ENCODE measurements at places on chromosomes 7 and 10. TPM values are rescaled to one million over a fixed set of nuclear protein-coding genes. Genes with fewer than 3 reads are reported as not detected.
A peak's percentile ranks its signal among the peaks of the same experiment; 100 is the strongest.

- H3K4me3 ChIP-seq, result no peak overlapping the region
- DNase-seq, result no peak
- no peaks in the 10 kb centered on the region for H3K27me3 ChIP-seq
- peaks cover 4% of the 10 kb centered on the region for H3K4me1 ChIP-seq
- no peak overlapping the region for H3K27ac ChIP-seq
- no peaks in the 10 kb centered on the region for H3K36me3 ChIP-seq
Observed at GRCh38 chr10:119535305-119535704, 7.2 kb downstream of the RGS10 start.

DNA sequence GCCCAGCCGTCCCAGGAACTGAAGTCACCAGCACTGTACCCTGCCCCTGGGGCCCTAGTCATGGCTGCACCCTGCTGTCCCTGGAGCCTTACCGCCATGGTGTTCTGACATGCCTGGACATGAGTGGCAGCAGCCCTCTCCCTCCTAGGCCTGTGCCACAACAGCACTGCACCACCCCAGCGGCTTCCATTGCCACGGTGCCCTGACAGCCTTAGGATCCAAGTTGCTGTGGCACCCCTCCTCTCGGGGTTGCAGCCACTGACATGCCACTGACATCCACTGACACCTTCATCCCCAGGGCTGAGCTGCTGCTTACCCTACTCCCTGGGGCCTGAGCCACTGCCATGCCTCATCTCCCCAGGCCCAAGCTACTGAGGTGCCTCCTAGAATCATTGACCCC, 39.6 kb upstream of the SHH start:
- H3K4me1 ChIP-seq, result no peaks in the 10 kb centered on the region
- no peak overlapping the region for H3K4me3 ChIP-seq
- H3K27me3 ChIP-seq, result no peaks in the 10 kb centered on the region
- no peak overlapping the region for H3K27ac ChIP-seq
- H3K36me3 ChIP-seq, result no peaks in the 10 kb centered on the region

- no peak for DNase-seq
- H3K27me3 ChIP-seq, result no peaks in the 10 kb centered on the region
- H3K4me3 ChIP-seq, result no peak overlapping the region
- no peak overlapping the region for H3K27ac ChIP-seq
- H3K4me1 ChIP-seq, result no peaks in the 10 kb centered on the region
Observed at GRCh38 chr10:128028508-128029289, 97.5 kb downstream of the MKI67 start.

DNA sequence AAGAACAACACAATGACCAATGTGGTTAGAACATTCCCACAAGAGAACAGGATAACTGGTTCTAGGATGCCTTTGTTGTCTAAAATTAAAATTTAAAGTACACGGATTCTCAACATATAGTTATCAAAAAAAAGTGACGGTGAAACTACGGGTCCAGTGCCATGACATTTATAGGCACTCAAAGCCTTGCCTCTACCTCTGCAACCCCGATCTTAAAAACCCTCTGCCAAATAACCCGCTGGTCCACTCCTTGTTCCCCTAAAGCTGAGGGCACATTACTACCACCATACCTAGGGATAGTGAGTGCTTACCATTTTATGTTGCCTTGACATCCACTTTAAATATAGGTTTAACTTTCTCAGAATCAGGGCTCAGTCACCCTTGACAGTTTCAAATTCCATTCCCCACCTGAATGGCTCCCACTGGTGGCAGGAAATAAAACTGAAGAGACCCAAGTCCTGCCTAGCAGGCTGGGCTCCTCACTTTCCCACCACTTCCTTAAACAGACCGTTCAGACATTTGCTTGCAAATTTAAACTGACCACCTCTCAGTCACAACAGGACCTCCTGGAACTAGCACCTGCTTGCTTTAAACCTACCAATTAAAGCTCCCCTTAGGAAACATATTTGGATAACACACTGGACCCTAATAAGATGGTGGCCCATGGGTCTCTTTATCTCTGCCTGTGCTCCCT, 169.9 kb upstream of the ASAH2 start:
- no peak overlapping the region for H3K4me3 ChIP-seq
- H3K27ac ChIP-seq, result peak overlapping the region; percentile 15
- peaks cover 16% of the 10 kb centered on the region for H3K4me1 ChIP-seq
- H3K36me3 ChIP-seq, result no peaks in the 10 kb centered on the region
- H3K27me3 ChIP-seq, result no peaks in the 10 kb centered on the region
- no peak for DNase-seq

GRCh38 chr7:112759905-112760304, 30.3 kb downstream of the TMEM168 start:
- H3K27me3 ChIP-seq, result no peaks in the 10 kb centered on the region
- DNase-seq, result no peak
- no peaks in the 10 kb centered on the region for H3K36me3 ChIP-seq
- no peaks in the 10 kb centered on the region for H3K4me1 ChIP-seq
- no peak overlapping the region for H3K4me3 ChIP-seq

GRCh38 chr7:91082852-91083495, 181.3 kb upstream of the FZD1 start:
- no peaks in the 10 kb centered on the region for H3K27me3 ChIP-seq
- DNase-seq, result no peak
- H3K4me3 ChIP-seq, result no peak overlapping the region

- H3K27ac ChIP-seq, result no peak overlapping the region
- no peaks in the 10 kb centered on the region for H3K36me3 ChIP-seq
- DNase-seq, result no peak
- no peaks in the 10 kb centered on the region for H3K27me3 ChIP-seq
- no peak overlapping the region for H3K4me3 ChIP-seq
- H3K4me1 ChIP-seq, result no peaks in the 10 kb centered on the region
Observed at GRCh38 chr7:141838581-141838980, 2.7 kb downstream of the PRSS37 start.

- no peak overlapping the region for H3K27ac ChIP-seq
- no peak overlapping the region for H3K4me3 ChIP-seq
- no peaks in the 10 kb centered on the region for H3K4me1 ChIP-seq
- peaks cover 91% of the 10 kb centered on the region for H3K36me3 ChIP-seq
Observed at GRCh38 chr7:65962033-65962432, 20.0 kb downstream of the GUSB start.

GRCh38 chr10:32338262-32338661, 8.7 kb downstream of the EPC1 start:
- H3K4me1 ChIP-seq, result peaks cover 74% of the 10 kb centered on the region
- no peak overlapping the region for H3K4me3 ChIP-seq
- DNase-seq, result no peak

DNA sequence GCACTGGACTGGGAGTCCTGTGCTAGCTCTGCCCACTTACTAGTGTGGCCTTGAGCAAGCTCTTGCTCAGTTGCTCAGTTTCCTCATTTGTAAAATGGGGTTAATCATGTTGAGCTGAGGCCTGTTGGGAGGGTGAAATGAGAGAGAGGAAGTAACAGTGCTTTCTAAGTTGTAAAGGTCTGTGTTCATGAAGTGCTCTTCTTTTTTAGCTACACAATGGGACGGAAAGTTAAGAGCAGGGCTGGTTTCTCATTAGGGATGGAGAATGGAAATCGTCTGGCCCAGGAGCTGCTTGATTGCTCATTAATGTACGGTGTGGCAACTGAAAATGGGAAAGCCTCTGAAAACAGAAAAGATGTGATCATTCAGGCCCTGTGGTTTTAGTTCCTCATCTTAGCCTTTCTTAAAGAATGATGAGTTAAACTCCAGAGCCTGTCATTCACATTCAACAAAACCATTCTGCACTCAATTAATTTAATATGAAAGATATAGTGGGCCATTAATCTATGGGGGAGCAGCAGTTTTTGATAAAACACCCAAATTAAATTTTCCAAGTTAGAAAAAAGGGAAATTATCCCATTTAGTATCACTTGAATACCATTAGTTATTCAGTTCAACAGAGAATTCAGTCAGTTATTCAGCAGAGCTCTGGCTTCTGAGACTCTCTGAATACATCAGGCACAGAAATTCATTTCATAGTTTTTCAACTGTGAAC, 60.5 kb downstream of the SH2D4B start:
- DNase-seq, result no peak
- H3K4me3 ChIP-seq, result no peak overlapping the region
- H3K4me1 ChIP-seq, result no peaks in the 10 kb centered on the region
- H3K27ac ChIP-seq, result no peak overlapping the region
- H3K36me3 ChIP-seq, result no peaks in the 10 kb centered on the region
- no peaks in the 10 kb centered on the region for H3K27me3 ChIP-seq

- DNase-seq, result no peak
- H3K4me3 ChIP-seq, result no peak overlapping the region
- no peak overlapping the region for H3K27ac ChIP-seq
- no peaks in the 10 kb centered on the region for H3K27me3 ChIP-seq
- no peaks in the 10 kb centered on the region for H3K4me1 ChIP-seq
Observed at GRCh38 chr7:108299251-108299973, 156.8 kb downstream of the NRCAM start.

DNA sequence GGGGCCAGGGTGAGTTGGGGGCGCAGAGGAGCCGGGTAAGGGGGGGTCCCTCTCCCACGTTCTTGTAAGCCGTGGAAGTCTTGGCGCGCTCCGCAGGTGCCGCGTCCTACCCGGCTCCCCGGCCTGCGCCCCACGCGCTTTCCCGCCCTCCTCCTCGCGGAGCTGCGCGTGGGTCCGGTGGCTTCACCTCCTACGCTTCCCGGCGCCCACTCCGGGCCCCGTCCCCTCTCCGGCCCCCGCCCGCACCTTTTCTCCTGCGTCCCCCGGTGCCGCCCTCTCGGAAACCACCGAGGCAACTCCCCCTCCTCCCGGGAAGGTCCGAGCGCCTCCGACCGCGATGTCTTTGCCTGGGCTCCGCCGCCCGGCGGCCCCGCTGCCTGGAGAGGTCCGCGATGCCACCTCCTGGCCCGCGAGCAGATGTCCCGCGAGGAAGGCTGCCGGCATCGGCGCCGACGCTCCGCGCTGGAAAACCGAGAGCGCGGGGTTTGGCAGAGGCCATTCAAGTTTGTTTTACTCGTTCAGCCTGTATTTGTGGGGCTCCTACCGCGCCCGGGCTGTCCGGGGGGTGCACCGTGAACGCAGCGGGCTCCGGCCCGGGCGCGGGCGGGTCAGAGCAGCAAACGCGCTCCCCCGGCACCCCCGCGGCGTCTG, 2.4 kb upstream of the NKX6-2 start:
- H3K36me3 ChIP-seq, result no peaks in the 10 kb centered on the region
- peaks cover 69% of the 10 kb centered on the region for H3K27me3 ChIP-seq
- no peaks in the 10 kb centered on the region for H3K4me1 ChIP-seq
- no peak overlapping the region for H3K27ac ChIP-seq
- DNase-seq, result no peak

- no peak overlapping the region for H3K27ac ChIP-seq
- peak; percentile 82 for DNase-seq
- H3K4me3 ChIP-seq, result no peak overlapping the region
- no peaks in the 10 kb centered on the region for H3K4me1 ChIP-seq
- no peaks in the 10 kb centered on the region for H3K27me3 ChIP-seq
Observed at GRCh38 chr10:124565565-124566221, 104.1 kb downstream of the LHPP start.

GRCh38 chr7:34041707-34042106, 136.4 kb downstream of the BMPER start:
- H3K27ac ChIP-seq, result no peak overlapping the region
- no peaks in the 10 kb centered on the region for H3K36me3 ChIP-seq
- H3K27me3 ChIP-seq, result no peaks in the 10 kb centered on the region
- no peak for DNase-seq
- peaks cover under 1% of the 10 kb centered on the region for H3K4me1 ChIP-seq
- no peak overlapping the region for H3K4me3 ChIP-seq

DNA sequence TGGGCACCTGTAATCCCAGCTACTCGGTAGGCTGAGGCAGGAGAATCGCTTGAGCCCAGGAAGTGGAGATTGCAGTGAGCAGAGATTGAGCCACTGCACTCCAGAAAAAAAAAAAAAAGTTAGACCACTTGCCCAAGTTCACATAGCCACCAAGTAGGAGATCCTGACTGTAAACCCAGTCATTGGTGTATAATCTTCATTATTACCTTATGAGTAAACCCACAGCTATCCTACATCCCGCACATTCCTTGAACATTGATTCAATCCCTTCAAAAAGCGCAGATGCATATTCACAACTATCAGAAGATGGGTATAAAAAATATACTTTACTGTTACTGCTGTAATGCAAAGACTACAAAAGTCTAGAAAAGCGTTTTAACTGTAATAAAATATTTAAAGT, 512.9 kb downstream of the SUGCT start:
- H3K4me3 ChIP-seq, result no peak overlapping the region
- no peaks in the 10 kb centered on the region for H3K4me1 ChIP-seq
- no peaks in the 10 kb centered on the region for H3K36me3 ChIP-seq
- H3K27me3 ChIP-seq, result no peaks in the 10 kb centered on the region

DNA sequence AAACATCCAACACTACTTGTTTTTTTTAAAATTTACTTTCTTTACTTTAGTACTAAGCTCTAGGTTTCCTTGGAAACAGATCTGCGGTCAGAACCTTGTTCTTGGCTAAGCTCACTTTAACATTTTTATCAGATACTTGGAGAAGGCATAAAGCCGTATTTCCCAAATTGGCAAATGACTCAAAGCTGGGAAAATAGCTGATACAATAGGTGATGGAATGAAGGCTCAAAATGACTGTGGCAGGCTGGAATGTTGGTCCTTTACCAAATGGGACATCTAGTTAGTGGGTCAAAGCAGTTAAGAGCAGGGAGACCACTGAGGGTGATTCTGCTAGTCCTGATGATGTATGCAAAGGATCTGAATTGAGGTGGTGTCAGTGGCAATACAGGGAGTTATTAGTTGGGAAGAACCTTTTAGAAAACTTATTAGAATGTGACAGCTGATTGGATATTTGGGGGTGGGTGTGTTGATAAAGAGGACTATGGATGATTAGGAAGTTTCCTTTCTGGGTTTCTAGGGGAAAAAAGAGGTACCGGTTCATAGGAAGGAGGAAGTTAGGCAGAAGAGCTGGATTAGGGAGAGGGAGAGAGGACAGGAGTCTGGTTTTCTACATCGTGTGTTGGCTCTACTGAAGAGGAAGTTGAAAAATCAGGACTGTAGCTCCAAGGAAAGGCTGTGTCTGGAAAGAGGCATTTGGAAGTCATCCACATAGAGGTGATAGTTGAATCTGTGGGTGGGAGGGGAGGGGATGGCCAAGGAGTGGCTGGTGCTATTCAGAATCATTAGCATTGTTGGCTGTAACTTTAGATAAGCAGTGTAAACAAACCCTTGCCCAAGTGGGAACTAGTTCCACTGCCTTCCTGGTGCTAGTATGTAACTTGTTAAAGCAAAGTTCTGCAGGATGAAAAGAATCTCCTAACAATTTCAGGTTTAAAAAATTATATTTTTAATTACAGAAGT, 13.1 kb downstream of the PLCE1 start:
- no peak overlapping the region for H3K4me3 ChIP-seq
- peak overlapping the region; percentile 30 for H3K27ac ChIP-seq
- no peak for DNase-seq
- no peaks in the 10 kb centered on the region for H3K36me3 ChIP-seq
- no peaks in the 10 kb centered on the region for H3K27me3 ChIP-seq
- peaks cover 11% of the 10 kb centered on the region for H3K4me1 ChIP-seq

- no peaks in the 10 kb centered on the region for H3K27me3 ChIP-seq
- H3K36me3 ChIP-seq, result no peaks in the 10 kb centered on the region
- H3K4me3 ChIP-seq, result no peak overlapping the region
- peaks cover 14% of the 10 kb centered on the region for H3K4me1 ChIP-seq
Observed at GRCh38 chr10:7046615-7047014, 364.2 kb downstream of the SFMBT2 start.

- H3K27ac ChIP-seq, result no peak overlapping the region
- H3K36me3 ChIP-seq, result peaks cover 97% of the 10 kb centered on the region
- DNase-seq, result no peak
- H3K4me3 ChIP-seq, result no peak overlapping the region
Observed at GRCh38 chr10:101666083-101666482, 28.9 kb downstream of the FBXW4 start.

C10orf105 gene
- total RNA-seq, result 0.52 TPM

DNAJB9 gene
- 36.5 TPM for total RNA-seq

PPP1R3A gene
- total RNA-seq, result not detected

STAMBPL1 gene
- 6.8 TPM for total RNA-seq

TAF3 gene
- total RNA-seq, result 11.8 TPM

HOXA4 gene
- total RNA-seq, result 7.1 TPM

FAM13C gene
- total RNA-seq, result 11.8 TPM

MYOZ1 gene
- total RNA-seq, result 5.2 TPM

SFMBT2 gene
- total RNA-seq, result 16.1 TPM

FAM180A gene
- total RNA-seq, result 6.8 TPM

MAT1A gene
- 0.69 TPM for total RNA-seq
